NCI-H226 (cell line): ENCODE measurements at places on chromosomes 16 and 17.

DNA sequence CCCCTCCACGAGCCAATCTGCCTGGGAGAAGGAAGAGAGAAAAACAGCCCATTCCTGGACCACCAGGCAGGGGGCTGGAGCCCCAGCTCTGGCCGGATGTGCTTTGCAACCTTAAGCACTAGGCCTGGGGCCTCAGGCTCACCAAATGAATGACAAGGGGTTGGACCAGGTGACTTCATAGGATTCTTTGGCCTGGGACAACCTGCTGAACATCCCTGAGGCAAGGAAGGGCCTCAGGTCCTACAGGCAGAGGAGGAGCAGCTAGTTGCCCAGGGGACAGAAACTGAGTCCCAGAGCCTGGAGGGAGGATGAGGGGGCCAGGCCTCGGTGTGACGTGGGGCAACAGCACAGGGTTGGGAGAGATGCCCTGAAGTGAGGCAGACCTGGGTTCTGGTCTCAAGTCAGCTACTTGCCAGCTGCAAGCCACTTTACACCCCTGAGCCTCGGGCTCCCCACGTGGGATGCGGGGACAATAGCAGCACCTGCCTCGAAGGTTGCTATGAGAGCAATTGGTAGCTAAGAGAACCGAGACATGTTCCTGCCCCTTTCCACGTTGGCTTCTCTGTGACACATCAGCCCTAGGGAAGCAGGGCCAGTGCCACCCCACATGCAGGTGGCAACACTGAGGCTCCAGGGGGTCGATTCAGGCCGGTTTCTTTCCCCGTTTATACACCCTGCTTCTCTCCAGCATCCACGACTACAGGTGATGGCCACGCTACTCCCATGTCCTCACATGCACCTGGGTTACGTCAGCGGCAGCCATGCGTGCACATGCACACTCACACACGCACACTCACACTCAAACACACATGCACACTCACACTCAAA lies 42.6 kb downstream of the CFAP20 start:
- DNase-seq = no peak

GRCh38 chr17:27628376-27628775 lies 2.6 kb upstream of the LGALS9 start:
- no peak for DNase-seq

GRCh38 chr17:3894911-3895343 lies 2.1 kb upstream of the CAMKK1 start:
- peak; percentile 46 for DNase-seq

GRCh38 chr16:8832717-8833105 lies 35.1 kb downstream of the PMM2 start:
- no peak for DNase-seq

GRCh38 chr17:21318439-21318838 lies 33.9 kb downstream of the MAP2K3 start:
- no peak for DNase-seq

GRCh38 chr17:68594552-68594951 lies 6.6 kb downstream of the FAM20A start:
- DNase-seq = no peak

GRCh38 chr17:81429821-81430551 lies 34.7 kb downstream of the BAHCC1 start:
- DNase-seq = peak; percentile 41

DNA sequence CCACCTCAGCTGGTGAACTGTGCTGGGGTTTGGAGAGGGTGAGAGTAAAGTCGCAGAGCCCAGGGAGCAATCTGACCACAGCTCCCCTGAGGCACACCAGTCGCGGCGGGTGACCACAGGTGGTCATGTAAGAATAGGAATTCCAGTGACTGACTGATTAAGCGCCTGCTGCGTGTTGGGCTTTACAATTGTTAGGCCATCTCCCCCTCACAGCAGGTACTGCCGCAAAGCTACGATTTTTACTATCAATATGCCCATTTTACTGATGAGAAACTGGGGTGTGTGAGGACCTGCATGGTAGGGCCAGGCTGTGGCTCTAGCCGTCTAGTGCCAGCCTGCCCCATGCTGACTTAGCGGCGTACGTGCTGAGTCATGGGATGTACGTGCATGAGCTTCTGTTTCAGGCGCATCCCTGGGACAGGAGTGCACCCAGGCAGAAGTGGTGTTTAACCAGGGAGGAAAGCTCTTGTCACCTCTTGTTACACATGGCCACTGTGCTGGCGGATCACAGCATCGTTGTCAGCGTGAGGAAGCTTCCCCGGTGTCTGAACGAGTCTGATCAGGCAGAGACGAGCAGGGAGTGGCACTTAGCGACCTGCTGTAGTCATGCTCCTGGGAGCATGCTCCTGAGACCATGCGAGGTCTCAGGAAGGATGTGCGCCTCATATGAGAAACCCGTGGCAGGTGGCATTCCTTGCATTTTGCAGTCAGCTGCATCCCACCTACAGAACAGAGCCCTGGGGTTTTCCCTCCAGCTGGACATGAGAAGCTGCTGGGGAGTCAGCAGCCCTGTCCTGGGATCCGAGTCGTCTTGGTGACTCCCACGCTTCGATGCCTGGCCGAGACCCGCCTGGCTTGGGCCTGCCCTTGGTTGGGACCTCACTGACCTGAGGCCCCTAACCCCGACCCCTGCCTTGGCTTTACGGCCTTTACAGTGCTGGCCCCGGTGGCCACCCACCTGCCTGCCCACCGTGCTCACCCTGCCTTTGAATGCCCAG lies 163.7 kb upstream of the CHMP6 start:
- no peak for DNase-seq

- DNase-seq = peak; percentile 22
Observed at GRCh38 chr17:65154770-65155589, 17.8 kb downstream of the RGS9 start.

GRCh38 chr16:88634141-88634993 lies 4.0 kb upstream of the IL17C start:
- DNase-seq = peak; percentile 88

DNA sequence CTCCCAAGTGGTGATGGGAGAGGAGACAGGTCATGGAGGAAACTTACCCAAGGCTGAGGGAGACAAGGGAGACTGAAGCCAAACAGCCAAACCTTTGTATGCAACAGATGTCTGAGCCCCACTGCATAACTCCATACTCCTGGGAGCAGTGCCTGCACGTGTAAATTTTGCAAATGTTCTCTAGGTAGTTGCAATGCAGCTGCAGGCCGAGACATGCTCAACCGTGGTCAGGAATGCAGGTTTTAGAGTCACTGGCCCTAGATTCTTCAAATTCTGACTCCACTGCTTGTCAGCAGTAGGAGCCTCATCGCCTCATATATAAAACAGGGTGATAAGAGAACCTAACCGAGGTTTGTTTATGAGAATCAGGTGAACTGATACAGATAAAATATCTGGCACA lies 11.5 kb downstream of the DYNLRB2 start:
- DNase-seq = no peak

- peak; percentile 23 for DNase-seq
Observed at GRCh38 chr16:13909872-13910303, 10.1 kb upstream of the ERCC4 start.

GRCh38 chr17:27770877-27771276 lies 29.5 kb downstream of the NOS2 start:
- no peak for DNase-seq

DNA sequence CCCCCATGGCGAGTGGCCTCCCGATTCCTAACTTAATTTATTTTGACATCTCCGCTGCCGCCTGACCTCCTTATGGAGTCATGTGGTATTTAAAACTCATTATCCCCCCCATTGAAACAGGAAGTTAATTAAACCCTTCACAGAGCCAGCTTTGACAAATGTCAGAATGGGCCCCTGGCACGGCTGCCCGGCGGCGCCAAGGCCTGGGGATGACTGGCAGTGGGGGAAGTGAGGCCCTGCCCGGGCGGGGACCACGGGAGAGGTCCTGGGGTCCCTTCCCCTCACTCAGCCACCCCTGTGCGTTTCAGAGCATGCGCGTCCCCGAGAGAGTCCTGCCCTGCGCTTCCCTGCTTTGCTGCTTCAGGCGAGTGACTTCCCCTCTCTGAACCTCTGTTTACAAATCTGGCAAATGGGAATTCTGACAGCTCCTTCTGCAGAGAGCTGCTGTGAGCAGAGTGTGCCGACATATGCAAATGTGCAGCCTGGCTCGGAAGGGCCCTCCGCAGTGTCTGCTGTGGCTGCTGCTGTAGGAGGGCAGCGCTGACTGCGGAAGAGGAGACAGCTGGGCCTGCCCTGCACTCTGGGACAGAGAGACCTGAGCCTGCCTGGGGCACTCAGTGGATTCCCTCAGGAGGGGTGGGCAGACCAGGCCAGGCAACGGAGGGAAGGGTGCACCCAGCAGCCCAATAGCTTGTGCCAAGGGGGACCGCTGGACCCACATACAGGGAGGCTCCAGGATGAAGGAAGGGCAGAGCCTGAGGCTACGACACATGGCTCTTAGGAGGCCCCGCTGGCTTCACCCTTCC lies 4.4 kb upstream of the ZFPM1 start:
- DNase-seq = no peak

- no peak for DNase-seq
Observed at GRCh38 chr16:27742333-27742732, 192.4 kb downstream of the KATNIP start.

GRCh38 chr17:73325527-73325842 lies 13.7 kb upstream of the CDC42EP4 start:
- no peak for DNase-seq

GRCh38 chr16:17194190-17194780 lies 276.5 kb downstream of the XYLT1 start:
- no peak for DNase-seq

DNA sequence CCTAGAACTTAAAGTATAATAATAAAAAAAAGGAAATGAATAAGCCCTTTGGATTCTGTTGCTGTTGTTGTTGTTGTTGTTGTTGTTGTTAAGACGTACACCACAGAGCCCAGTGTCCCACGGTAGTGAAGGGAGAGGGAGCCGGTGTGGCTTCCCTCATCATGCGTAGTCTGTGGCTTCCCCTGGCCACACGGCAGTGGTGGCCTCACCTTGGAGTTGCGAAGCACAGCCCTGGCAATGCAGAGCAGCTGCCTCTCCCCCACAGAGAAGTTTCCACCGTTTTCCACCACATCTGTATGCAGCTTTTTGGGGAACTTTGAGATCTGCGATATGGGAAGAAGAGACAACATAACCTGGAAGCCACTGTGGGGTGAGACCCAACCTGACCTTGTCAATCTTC lies 14.1 kb upstream of the ABCC12 start:
- no peak for DNase-seq

GRCh38 chr17:9771465-9771864 lies 19.9 kb downstream of the DHRS7C start:
- no peak for DNase-seq

DNA sequence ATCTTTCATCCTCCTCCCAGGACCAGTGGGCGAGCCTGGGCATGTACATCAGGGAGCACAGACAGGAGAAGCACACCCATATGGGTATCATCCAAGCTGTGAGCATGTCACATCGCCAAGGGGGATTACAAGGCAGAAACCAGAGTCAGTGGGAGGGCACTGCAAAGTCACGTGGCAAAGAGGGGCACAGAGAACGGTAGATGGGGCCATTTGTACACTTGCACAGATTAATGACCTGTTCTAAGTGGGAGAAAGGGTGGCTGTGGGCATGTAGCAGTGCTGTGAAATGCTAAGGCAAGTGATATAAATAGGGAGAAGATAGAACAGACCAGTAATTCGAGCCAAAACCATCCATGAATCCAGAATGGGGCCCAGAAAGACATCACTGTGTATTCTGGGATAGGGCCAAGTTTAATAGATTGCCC lies 265.0 kb downstream of the CPPED1 start:
- DNase-seq = no peak

- DNase-seq = peak; percentile 65
Observed at GRCh38 chr17:57459286-57459915, 203.1 kb downstream of the MSI2 start.

DNA sequence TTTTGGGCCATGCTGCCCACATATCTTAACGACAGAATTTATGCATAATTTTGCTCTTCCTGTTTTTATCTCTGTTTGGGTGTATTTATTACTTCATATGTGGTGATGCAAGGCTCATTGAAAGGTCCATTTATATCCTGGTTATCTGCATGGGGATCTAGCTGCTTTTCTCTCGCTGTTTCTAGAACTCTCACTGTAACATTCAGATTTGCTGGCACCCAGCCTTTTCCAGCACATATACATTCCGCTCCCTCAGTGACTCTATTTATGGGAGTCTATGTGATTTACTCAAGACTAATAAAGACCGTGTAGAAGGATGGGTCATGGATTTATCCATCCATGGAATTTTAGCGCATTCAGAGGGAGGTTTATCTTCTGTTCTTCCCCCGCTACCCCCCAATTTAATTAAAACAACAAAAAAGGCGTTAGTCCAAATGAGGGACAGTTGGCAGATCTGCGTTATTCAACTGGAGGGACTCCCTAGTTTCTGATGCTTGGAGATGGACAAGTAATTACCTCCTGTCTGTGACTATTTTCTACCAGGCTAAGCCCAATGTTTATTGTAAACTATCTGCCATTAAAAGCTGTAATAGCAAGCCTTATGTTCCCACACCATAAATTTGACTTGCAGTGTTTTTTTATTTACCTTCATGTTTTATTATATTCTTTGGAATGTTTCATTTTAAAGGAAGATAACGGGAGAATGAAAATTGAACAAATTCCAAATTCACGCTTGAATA lies 19.8 kb upstream of the MARCHF10 start:
- no peak for DNase-seq

DNA sequence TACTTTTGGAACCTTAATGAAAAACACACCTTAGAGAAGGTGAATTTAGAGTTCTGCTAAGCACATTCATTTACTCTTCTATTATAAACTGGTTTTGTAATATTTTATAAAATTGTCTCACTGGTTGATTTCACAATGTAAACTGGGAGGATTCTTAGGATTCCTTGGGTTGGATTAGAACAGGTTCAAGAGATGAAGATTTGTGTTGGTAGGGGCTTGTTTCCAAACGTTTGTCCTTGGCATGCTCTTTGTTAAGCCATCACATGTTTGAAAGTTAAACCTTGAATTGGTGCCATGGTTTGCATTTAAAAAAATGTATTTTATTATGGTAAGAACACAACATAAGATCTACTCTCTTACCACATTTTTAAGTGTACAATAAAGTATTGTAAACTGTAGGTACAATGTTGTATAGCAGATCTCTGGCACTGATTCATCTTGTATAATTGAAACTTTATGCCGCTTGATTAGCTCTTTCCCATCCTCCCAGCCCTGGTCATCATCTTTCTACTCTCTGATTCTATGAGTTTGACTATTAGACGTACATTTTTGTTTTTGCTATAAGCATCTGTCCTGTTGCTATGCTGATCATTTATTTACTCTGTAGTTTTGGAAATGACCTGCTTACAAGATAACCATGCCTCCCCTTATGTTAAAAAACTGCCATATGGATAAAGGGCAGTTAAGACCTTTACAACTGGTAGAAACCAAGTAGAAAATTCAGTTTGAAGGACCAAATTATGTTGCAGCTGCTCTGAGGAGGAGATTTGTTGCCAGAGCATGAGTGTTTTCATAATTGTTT lies 9.6 kb downstream of the FTO start:
- DNase-seq = no peak

- DNase-seq = no peak
Observed at GRCh38 chr16:5479926-5480325, 382.3 kb upstream of the EEF2KMT start.
